ENCODE measurements at places on chromosomes 7 and 10.

- DNase-seq, result no peak
These were observed 377 bp upstream of the POLR1F start for GRCh38 chr7:19709249-19709578.

- DNase-seq, result no peak
These were observed 669 bp downstream of the PI4K2A start for GRCh38 chr10:97640868-97641811.

DNA sequence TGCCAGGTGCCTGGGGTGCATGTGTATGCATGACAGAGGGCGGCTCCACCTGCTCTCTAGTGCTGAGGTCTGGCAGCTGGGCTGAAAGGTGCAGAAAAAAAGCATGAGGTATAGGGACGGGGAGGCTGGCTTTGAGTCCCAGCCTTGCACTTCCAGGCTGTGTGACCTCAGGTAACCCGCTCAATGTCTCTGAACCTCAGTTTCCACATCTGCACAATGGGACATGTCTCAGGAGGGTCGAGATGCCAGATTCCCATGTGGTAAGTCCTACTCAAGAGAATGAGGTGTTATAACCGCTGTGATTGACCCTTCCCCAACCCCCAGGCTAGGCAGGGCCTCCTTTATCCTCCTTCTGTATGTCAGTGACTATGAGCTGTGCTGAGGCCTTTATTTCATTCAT lies 48.8 kb downstream of the ARHGAP22 start:
- no peak for DNase-seq

GRCh38 chr10:131233611-131234258 lies 77.8 kb downstream of the TCERG1L start:
- no peak for DNase-seq

DNA sequence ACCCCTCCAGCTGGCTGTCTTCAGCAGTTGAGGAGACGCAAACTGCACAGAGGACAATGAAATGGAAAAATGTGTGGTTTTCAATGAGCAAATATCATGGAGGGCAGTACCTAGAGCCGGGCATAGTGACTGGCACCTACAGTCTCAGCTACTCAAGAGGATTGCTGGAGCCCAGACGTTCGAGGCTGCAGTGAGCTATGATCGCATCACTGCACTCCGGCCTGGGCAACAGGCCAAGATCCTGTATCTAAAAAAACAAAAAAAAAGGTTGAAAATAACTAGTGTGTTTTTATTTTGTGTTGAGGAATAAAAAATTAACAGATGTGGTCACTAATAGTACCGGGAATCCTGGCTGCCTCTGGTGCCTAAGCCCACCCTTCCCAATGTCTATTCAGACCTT lies 345.5 kb downstream of the GALNT17 start:
- peak; percentile 6 for DNase-seq

- no peak for DNase-seq
These were observed 199.7 kb downstream of the EXOC4 start for GRCh38 chr7:133452577-133452976.

GRCh38 chr10:132202070-132202970 lies 15.6 kb downstream of the DPYSL4 start:
- no peak for DNase-seq

DNA sequence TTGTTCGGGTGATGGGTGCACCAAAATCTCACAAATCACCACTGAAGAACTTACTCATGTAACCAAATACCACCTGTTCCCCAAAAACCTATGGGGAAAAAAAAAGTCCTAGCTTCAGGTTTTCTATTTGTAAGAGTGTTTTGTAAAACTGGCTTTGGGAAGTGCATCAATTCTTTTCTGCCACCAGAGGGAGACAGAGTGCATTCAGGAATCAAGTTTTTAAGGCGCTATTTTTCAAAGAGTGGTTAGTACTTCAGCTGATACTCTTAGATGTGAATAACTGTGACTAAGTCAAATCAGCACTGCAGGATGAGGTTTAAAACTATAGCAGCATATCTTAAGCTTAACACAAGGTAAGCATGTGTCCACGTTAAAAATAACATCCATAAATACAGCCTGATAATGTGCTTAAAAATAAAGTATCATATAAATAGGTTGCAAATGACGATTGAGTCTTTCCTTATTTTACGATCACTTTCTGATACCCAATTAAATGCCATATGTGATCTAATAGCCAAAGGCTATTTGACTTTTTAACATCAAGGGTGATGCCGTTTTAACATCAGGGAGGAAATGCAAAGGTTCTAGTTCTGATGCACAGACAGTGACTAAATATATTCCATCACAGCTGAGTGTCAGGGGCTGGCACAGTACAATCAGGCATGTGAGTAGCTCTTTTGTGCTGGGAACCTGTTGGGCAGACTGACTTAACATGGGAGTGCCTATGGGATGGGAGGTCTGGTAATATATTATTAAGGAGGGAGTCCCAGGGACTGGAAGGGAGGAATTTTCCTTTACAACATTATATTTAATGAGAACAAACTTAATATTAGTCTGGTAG lies 10.6 kb upstream of the LYZL2 start:
- DNase-seq, result no peak

GRCh38 chr7:8155836-8156235 lies 106.1 kb downstream of the ICA1 start:
- DNase-seq, result peak; percentile 11

DNA sequence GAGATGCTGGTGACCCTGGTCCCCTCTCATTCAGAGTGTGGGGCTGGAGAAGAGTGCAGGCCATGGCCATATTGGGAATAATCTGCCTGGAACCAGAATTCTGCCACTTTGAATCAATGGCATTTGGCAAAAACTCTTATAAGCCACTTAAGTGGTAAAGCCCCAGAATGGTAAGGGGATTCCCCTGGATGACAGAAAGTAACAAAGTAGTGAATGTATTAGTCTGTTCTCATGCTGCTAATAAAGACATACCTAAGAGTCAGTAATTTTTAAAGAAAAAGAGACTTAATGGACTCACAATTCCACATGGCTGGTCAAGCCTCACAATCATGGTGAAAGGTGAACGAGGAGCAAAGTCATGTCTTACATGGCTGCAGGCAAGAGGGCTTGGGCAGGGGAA lies 248.6 kb downstream of the SH2D4B start:
- no peak for DNase-seq

Measured in NCI-H2029 (cell line).